KG1 (cell line): ENCODE measurements at places on chromosomes 6 and 20.

- DNase-seq, result no peak
Measured at GRCh38 chr6:73734832-73735453, 38.9 kb downstream of the CD109 start.

- no peak for DNase-seq
Measured at GRCh38 chr6:45791211-45792168, 224.2 kb downstream of the CLIC5 start.

DNA sequence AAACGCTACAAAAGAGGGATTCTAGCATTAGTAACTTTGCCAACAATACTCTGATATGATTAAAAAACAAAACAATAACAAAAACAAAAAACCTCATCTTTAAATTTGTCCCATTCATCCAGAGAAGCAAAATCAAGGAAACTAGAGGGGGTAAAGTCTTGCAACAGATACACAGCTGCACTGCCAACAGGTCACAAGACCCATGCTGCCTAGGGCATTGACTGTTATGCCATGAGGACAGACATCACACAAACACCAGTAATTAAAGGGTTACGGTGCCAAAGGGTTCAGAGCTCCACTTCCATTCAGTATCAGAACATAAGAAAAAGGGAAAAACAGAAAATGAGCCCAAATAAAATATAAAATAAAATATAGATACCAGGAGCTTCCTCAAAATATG, 1.6 kb downstream of the TBC1D20 start:
- DNase-seq, result no peak

DNA sequence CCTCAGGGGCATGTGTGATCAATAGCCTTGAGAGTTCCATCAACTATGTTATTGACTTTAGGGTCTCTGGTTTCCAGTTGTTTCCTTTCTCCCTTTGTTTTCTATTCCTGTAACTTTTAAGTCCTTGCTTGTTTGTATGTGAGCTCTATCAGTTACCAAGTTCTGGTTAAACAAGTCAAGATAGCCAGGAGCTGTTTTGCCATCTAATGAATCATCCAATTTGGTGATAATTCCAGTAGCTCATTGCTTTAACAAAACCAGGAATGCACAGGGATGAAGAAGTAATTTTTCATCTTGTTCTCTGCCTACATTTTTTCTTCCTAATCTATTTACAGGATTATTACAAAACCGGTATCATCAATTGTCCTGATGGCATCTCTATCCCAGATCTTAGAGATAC, 36.5 kb downstream of the KCTD20 start:
- DNase-seq, result no peak

DNA sequence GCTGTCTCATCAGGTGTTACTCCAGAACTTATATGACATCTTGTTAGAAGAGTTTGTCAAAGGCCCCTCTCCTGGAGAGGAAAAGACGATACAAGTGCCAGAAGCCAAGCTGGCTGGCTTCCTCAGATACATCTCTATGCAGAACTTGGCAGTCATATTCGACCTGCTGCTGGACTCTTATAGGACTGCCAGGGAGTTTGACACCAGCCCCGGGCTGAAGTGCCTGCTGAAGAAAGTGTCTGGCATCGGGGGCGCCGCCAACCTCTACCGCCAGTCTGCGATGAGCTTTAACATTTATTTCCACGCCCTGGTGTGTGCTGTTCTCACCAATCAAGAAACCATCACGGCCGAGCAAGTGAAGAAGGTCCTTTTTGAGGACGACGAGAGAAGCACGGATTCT, 43.7 kb upstream of the SMIM28 start:
- no peak for DNase-seq

DNA sequence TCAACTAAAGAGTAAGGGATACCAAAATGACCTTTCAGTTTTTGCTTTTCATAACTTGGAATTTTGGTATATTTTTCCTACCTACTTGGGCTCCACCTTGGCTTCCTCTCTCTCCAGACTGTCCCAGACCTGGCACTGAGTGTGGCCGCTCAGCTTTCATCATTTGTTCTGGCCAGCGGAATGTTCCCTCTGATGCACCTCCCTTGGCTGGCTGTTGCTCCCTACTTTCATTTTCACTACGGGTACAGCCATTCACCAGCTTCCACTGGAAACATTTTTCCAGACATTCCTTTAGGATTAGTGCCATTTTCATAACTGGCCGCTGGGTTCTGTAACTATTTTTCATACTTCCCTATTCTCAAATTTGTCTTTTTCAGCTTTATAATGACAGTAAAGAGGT, 487.4 kb downstream of the TENT5A start:
- no peak for DNase-seq

DNA sequence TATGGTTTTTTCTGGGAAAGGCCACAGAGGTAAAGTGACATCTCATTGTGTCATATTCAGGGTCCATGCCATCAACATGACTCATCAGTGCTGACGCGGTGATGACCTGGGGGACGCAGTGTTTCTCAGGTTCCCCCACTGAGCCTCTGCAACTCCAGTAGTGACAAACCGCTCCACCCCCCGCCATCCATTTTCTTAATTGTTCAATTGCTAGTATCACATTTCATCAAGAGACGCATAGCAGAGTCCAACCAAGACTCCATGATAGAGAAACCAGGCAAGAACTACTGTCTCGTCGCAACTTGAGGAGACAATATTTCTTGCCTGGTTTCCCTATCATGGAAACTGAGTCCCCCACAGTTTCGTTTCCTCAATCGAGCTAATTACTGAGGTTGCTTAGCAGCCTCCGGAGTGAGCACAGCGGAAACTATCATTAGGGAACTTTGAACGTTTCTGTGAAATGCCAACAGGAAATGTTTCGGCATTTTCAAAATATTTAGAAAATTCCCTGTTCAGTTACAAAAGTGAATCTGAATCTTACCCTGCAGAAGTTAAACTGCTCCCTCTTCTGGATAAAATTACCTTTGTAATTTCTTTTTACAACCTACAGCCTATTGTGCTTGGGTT, 12.2 kb upstream of the SERPINB1 start:
- no peak for DNase-seq

DNA sequence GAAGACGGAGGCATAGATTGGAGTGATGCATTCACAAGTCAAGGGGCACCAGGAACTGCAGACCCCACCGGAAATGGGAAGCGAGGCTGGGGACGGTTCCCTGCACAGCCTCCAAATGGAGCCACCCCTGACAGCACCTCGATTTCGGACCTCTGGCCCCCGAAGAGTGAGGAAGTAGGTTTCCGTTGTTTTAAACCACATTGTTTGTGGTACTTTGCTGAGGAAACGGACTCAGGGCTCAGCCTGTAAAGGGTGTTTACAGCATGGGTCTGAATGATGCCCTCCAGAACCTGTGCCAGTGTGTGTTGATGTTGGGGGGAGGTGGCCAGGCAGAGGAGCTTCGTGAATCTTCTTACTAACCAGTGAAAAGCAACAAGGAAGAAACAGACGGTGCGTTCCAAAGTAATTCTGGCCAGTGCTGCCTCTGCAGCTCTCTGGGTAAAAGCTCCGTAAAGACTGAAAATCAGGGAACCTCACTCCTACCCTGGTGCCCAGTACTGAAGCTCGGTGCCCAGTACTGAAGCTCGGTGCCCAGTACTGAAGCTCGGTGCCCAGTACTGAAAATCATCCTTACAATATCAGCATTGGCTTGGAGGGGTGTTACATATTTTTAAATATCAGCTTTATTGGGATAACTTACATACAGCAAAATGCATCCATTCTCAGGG, 30.1 kb upstream of the CCR6 start:
- DNase-seq, result peak; percentile 9

- no peak for DNase-seq
Measured at GRCh38 chr20:297925-298775, 780 bp downstream of the ZCCHC3 start.

GRCh38 chr20:19806806-19807190, 48.7 kb downstream of the RIN2 start:
- no peak for DNase-seq

- DNase-seq, result no peak
Measured at GRCh38 chr20:58308680-58309527, 611 bp upstream of the RAB22A start.

DNA sequence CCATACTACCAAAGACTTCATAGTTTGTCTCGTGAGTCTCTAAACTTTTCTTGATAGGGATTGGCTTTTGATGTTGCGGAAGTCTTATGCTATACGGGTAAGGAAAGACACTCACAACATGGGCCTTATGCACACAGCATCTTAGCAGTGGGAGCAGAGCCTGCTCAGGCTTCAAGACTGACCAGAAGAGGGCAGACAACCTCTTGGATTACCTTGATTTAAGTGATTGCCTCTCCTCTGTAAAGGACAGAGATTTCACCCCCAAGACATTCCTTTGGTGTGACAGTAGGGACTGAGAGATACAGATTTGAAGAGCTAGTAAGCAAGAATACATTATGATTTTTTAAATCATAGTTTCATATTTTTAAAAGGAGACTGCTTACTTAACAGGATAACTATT, 71.0 kb upstream of the SAMD3 start:
- peak; percentile 27 for DNase-seq

DNA sequence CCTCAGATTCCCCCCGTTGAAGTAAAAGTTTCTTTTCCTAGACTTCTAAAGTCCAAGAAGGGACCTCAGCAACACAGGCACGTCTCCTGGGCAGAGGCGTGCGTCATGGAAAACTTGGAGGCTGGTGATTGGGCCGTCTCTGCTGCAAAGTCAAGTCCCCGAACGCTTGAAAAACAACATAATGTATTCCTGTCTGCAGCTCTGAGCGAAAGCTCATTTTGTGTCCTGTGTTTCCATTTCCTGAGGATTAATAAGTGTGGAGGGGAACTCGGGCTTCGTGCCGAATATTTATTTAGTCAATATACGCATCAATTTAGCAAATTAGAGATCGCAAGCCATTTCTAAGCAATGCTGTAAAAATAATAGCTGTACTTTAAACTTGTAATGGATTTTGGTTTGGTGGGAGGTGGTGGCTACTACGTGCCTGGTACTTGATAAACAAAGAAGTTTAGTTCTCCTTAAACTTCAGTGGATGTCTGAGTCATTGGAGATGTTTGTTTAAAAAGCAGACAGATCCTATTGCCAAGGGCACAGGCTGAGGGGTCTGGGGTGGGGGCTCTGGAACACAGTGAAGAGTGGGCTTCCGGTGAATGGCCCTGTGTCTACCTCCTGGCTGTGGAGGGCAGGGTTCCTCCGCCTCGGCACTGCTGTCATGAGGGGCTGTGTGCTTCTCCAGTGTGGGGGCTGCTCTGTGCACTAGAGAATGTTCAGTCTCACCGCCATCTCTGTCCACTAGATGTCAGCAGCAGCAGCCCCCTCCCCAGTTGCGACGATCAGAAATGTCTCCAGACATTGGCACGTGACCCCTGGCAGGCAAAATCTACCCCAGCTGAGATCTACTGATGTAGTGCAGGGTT, 21.8 kb downstream of the PCK1 start:
- DNase-seq, result no peak

DNA sequence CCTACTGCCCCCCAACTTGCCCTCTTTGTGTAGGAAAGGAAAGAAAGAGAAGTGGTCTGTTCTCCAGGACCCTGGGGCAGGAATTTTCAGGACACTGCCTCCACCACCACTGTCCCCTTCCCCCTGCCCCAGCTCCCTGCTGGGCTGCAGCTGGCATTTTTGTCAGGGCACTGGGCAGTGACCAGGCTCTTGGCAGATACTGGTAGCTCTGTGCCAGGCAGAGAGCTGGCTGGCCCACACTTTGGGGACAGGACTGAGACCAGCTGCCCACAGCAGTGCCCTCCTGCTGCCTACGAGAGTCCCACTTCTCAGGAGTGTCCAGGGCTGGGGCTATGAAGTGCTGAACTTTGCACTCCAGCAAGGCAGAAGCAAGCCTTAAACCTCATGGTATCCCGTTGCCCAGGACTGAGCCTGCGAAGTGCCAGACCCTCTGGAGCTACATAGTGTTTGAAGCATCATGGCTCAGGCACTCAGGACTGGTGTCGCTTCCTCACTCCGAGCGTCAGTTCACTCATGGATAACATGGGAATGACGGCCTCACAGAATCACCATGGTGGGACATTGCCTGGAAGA, 19.3 kb downstream of the SLC13A3 start:
- no peak for DNase-seq

GRCh38 chr20:31923388-31924331, 28.2 kb downstream of the PDRG1 start:
- no peak for DNase-seq

DNA sequence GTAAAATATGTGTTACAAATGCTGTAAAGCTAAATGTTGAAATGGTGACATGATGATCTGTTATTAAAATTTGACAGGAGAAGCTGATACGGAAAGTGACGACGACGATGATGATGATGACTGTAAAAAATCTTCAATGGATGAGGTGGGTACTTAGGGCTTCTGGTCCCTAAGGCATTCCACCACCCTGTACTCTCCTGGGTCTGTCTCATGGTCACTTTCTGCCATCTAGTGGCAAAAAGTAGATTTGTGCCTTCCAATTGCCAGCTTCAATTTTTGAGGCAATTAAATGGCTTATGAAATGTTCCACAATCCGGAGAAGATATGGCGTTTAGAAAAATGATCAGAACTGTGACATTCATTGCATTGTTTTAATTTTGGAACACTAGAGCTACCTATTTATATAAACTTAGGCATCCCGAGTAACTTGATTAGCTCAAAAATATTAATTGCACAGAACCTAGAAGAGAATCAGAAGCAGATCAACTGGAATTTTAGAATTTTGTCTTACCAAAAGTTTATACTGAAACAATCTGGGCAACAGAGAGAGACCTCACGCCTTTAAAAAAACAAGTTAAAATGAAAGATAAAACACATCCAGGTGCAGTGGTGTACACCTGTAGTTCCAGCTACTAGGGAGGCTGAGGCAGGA, 346.5 kb upstream of the PLCB4 start:
- DNase-seq, result peak; percentile 44

DNA sequence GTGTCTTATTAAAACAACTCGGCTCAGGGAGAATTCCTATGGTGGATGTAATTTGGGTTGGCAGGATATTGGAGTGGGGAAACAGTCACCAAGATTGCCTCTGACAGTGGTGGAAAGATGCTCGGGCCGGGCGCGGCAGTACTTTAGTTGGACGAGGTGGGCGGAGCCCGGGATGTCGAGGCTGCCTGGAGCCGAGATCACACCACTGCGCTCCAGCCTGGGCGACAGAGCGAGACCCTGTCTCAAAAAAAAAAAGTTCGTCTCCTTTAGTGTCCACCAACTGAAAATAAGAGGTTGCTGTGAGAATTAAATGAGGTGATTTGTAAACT, 621 bp downstream of the NOL7 start:
- no peak for DNase-seq
